ENCODE measurements at places on chromosomes 1 and 21.

GRCh38 chr1:223378754-223379153 lies 14.5 kb upstream of the CCDC185 start:
- no peak for DNase-seq

DNA sequence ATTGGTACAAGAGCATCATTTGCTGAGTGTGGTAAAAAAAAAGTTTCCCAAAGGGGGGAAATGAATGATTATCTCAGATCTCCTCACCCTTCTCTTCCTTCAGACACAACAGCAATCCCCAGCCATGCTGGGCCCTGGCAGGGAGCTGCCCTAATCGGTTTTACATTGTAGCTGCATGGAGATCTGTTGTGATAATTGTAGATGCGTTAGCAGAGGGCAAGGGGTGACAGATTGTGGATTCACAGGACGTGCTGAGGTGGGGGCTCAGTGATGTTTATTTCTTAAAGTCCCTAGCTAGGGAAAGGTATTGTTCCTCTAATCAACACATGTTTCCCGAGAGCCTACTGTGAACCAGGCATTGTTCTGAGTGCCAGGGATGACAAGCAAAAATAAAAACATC lies 304.1 kb downstream of the PBX1 start:
- DNase-seq: no peak

DNA sequence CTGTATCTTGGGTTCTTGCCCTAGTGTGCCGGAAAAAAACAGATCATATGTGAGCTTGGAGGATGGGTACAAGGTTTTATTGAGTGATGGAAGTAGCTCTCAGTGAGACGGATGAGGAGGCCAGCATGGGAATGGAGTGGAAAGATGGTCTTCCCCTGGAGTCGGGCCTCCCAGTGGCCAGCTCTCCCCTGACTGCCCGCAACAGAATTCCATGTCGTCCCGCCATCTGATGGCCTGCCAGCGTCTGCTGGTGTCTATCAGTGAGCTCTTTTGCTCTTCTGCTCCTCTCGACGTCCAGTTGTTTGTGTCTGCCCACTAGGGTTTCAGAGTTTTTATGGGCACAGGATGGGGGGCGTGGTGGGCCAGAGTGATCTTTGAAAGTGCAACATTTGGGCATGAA lies 315.2 kb upstream of the BRINP3 start:
- no peak for DNase-seq

DNA sequence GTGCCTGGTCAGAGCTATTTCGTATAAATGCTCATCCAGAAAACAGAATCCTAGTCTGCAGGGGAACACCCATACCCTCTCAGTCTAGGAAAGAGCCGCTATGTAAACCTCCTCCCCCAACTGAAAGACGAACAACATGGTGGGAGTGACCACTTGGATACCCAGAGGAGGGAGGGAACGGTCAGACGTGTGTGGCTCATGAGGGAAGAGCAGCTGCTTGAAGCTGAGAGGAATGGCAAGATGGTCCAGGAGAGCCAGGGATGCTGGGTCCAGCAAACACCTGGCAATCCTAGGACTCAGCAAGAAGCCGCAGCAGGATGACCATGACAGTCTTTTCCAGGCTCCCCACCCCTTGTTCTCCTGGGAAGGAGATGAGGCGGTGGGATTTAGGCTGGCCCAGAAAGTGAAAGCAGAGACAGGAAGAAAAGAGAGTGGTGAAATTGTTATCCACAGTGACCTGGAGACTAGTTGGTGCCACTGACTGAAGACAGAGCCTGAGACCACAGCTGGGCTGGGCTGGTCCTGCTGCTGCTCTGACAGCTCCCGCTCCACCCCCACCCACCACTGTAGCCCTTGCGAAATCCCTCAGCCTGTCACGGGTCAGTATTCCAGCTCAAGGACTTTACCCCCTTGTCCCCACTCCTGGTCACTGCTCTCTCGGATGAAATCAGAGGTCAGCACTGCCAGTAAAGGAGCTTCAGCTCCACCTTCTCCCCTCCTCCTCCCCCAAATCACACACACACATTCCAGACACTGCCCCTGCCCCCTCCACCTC lies 3.6 kb downstream of the CERS2 start:
- DNase-seq: peak; percentile 60

DNA sequence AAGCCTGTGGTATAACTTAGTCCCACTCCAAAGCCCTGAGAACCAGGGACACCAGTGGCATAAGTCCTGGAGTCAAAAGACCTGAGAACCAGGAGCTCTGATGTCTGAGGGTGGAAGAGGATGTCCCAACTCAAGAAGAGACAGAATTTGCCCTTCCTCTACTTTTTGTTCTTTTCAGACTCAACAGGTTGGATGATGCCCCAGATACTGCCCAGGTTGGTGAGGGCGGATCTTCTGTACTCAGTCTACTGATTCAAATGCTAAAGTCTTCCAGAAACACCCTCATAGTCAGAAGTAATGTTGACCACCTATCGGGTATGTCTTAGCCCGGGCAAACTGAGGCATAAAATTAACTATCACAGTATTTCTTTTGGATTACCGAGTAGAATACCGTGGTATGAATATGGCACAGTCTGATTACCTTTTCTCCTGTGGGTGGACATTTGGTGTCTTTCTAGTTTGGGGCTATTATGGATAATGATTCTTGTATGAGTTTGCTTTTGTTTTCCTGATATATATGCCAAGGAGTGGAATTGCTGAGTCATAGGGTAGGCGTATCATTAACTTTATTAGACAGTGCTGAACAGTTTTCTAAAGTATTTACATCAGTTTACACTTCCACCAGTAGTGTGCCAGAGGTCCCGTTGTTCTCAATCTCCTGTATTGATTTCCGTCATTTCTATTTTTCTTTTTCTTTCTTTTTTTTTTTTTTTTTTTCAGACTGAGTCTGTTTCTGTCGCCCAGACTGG lies 3.2 kb upstream of the CHAF1B start:
- no peak for DNase-seq

DNA sequence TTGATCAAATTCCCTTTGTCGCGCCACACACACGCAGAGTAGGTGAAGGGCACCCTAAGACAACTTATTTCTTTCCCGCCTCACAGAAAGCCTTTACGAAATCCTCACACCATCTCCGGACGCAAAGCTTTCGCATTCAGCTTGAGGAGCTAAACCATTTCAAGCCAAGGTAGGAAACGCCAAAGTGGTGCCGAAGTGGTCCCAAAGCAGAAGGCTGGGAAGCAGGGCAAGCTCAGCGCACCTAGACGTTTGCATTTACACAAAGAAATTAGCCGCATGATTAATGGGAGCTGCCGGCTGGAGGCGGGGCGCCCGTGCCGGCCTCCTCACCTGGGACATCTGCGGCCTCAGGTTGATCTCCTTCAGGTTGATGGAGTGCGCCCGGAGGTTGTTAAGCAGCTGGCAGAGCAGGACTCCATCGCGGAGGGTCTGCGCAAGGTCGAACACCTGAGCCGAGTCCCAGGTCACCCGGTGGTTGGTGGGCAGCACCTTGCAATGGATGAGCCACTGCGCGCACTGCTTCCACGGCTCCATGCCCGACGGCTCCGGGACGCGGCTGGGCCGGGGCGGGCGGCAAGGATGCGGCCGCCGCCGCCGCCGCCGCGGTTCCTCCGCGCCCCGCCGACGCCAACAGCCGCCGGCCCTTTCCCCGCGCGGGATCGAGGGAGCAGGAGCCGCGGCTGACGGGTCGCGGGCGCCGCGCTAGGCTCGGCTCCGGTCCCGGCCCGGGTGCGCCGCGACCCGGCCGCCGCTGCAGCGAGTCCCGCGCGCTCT lies 457 bp downstream of the VAV3 start:
- DNase-seq: peak; percentile 44

GRCh38 chr1:162859191-162859590 lies 1.8 kb downstream of the CCDC190 start:
- DNase-seq: peak; percentile 16

Data from neural progenitor cell (in vitro differentiated cells).